ENCODE measurements at places on chromosomes 1 and 21.

DNA sequence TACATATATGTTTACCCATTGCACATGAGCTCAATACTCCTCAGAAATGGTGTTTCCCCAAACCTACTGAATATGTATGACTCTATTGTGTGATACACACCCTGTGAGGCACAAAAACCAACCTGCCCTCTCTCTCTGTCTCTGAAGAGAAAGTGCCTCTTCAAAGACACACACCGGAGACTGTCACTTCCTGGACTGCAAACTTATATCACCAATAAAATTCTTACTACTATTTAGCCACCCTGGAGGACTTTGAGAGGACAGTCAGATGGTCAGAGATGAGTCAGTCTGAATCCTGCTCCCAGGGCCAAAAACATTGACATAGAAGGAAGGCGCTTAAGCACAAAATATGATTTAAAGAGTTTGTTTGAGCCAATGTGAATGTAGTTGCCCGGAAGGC is 110.4 kb downstream of the PPIAL4G start:
- DNase-seq: no peak

- peak; percentile 60 for DNase-seq
Measured at GRCh38 chr1:145690587-145691558, 16.3 kb downstream of the PDZK1 start.

GRCh38 chr1:43706598-43707189 is 642 bp upstream of the ST3GAL3 start:
- peak; percentile 43 for DNase-seq

- no peak for DNase-seq
Measured at GRCh38 chr1:51302746-51303145, 27.6 kb downstream of the TTC39A start.

- DNase-seq: no peak
Measured at GRCh38 chr1:13224480-13225060, 1.4 kb downstream of the PRAMEF18 start.

DNA sequence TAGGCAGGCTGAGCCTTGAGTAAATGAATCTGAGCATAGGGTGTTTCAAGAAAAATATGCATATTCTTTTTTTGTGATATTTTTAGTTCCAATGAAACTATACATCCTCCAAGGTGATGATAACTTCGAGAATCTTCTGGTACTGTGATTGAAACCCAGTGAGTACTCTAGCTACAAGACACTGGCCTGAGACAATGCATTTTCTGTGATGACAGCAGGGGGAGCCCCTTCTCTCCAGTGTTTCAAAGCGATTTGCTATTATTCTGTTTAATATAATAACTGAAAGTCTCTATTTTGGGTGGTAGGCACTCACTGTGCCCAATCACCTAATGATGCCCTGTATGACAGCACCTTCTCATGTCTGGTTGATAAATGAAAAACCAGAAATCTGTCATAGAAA is 12.1 kb downstream of the IRF2BP2 start:
- DNase-seq: peak; percentile 44

Data from SJSA1 (cell line).